CD4-positive, alpha-beta T cell (primary cell): ENCODE measurements at places on chromosomes 6 and 20.

DNA sequence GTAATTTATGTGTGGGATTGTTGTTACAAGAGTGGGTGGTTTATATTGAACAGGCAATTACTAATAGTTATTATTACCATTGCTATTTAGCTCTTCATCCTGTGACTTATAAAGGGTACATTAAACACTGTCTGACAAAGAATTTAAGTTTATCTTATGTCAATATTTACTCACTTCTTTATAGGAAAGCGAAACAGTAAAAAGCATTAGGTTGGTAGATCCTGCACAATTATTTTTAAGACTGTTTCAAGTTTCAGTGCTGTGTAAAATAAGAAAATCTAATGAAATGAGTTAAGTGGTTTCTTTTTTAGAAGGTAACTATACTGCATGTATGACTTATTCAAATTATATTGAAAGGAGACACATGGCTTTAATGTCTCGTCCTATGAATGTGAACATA is 135.8 kb upstream of the MAP3K7 start:
- no peak for DNase-seq

GRCh38 chr6:50851049-50851845 is 32.6 kb downstream of the TFAP2B start:
- no peak for DNase-seq

GRCh38 chr20:2750491-2751251 is 49.8 kb downstream of the CPXM1 start:
- DNase-seq, result peak; percentile 59

DNA sequence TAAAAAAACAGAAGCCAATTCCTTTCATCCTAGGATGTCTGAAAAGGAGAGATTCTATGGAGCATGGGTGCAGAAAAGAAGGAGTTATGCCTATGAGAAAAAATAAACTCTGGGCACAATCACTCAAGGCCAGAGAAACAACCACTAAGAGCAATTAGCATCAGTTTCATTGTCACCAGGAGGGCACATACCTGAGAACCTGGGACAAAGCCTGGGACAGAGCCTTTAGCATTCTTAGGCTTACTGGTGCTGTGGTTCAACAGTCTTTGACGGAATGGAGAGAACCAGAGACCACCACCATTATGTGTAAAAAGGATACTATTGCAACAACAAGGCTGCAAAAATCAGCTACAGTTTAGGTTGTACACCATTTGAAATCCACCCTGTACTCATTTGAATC is 29.4 kb upstream of the BCKDHB start:
- no peak for DNase-seq

- DNase-seq, result no peak
These were observed 608.7 kb downstream of the EYS start for GRCh38 chr6:65098349-65098748.
